ENCODE measurements at places on chromosomes 5 and 9.

DNA sequence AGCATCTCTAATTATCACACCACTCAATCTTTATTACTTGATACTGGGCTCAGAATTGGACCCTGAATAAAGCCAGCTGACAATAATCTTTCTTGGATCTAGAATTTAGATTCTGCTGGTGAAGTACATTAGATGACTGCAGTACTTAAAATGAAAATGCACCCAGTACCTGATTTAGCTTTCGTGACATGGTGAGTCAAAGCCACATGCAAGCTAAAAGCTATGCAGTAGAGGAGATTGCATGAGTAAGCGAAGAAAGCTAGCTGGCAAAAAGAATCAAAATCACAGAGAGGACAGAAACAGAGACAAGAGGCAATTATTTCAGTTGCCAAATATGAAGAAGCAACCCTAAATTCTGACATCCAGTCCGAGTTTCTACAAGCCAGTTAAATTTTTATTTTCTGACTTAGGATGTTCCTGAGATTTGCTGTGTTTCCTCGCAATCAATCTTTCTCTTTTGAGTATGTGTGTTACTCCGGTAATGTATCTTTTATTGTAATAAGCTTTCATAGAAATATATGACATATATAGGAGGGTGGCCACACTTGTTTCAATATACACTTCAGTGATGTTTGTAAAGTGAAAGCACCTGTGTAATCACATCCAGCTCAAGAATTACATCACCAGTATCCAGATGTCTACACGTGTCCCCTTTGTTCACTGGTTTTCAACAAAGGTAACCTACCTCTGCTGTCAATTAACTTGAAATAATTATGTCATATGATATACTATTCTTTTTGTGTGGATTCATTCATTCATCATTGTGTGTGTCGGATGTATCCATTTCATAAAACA, 101.7 kb downstream of the CDH18 start:
- no peak for DNase-seq

DNA sequence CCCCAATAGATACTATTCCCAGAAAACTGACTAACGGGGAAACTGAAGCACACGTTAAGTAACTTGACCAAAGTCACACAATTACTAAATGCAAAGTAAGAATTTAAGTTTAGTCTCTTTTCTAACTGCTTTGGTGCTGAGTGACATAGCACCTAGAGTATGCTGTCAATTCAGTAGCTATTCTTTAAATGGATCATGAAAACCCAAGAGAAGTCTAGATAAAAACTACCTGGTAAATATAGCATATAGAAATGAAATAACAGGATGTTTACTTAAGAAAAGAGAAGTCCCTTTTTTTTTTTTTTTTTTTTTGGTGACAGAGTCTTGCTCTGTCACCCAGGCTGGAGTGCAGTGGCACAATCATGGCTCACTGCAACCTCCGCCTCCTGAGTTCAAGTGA, 129.2 kb downstream of the PDE4D start:
- DNase-seq, result no peak

DNA sequence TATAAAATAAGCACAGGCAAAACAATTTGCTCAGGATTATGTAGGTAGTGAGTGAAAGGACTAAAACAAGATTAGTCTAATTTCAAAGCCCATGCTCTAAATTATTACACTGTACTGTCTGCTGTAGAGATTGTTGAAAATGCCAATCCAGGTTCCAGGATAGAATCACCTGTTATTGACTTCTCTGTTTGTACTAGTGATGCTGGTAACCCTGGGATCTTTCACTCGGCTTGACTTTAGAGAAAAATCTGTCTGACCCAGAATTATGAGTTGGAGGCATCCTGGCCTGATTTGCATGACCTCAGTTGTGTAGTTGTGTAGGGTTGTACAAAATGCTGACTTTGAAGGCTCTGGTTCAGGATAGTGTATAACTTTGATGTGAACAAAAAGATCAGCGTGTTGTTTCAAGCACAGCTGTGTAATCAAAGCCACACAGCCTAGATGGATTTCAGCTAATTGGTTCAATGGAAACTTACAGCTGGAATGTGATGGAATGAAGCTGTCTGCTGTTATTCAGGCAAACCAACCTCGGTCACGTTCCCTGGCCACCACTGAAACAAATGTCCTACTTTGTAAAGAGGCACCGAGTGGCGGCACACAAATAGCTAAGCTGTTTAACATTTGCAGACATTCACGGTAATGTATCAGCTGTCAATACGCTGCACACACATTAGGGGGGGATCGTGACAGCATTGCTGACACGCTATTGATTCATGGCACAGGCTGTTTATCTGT, 340.3 kb downstream of the KCTD16 start:
- no peak for DNase-seq

- no peak for DNase-seq
Measured at GRCh38 chr9:33823801-33824200, 6.8 kb downstream of the UBE2R2 start.

- DNase-seq, result no peak
Measured at GRCh38 chr9:79975621-79976256, 404.0 kb downstream of the TLE4 start.

- no peak for DNase-seq
Measured at GRCh38 chr5:33238826-33239695, 201.7 kb upstream of the TARS1 start.

DNA sequence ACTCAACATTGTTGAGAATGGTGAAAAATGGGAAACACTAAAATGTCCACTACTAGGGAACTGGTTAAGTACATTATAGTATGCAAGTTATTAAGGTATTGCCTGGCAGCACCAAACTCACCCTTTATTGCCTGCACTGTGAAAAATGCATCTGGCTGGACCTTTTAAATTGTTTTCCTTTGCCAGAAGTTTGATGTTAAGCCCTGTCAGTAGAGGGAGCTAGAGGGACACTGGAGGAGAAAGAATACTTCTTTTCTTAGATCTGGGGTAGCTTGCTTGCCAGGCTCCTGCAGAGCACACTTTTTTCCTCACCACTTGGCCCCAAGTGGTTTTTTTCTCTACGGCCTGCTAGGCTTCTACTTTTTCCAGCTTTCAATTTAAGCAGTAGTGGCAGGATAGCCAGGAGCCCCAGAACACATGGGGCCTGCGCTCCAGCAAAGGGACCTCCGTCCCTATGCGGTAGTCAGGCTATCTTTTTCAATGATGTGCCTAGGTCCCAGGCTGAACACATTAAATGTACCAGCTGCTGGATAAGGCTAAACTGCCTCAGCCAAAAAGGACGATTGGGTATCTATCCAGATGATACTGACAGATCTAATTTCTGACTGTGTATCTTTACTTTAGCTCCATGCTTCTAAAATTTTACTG, 8.0 kb upstream of the HABP4 start:
- peak; percentile 43 for DNase-seq

DNA sequence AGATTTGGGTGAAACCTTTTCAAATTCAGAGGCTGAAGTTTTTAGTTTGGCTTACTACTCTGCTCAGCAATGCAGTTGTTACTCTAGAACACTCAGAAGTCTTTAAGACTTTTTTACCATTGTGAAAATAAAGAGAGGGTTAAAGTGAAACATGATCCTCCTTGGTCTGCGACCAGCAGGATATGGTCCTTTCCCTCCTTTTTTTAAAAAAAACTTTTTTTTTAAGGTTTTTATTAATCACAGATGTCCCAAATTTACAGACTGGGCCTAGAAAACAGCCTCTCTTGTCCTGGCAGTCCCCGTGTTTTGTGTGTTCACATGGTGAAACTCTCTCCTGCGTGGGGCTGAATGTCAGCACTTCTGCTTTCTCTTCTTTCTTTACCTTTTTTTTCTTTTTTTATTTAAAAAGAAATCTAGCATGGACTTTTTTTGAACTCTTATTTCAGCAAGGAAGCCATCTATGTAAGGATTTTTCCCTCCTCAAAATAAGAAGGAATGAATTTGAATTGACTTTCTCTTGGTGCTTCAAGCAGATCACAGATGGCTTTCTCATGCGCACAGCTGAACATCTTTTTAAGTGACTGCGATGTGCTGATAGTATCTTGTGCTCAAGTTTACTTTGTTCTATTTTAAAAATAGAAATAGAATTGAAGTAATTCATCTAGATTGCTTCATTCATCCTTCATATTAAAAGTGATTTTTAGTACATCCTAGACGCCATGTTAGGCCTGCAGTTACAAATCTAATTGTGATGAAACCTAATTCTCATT, 128.7 kb upstream of the OTULINL start:
- no peak for DNase-seq

- no peak for DNase-seq
Measured at GRCh38 chr9:98368366-98369065, 113.1 kb upstream of the TBC1D2 start.

DNA sequence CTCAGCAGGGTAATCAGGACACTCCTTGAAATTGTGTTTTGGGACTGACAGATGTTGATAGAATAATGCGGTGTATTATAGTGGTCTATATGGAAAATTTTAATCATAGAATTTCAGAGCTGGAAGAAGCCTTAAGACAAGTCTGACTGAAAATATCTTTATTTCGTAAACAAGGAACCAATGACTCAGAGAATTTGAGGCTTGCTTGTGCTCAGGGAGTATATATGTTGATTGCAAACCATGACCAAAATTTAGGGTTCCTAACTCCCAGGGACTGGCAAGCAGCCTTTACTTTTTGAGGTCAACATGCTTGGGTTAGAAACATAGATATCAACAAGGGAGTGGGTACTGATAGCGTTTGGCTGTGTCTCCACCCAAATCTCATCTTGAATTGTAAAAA, 287.2 kb downstream of the CD180 start:
- DNase-seq, result no peak

GRCh38 chr9:91164724-91165520, 196.8 kb downstream of the AUH start:
- peak; percentile 91 for DNase-seq

GRCh38 chr5:77935506-77936364, 159.6 kb upstream of the TBCA start:
- peak; percentile 48 for DNase-seq
